ENCODE measurements at places on chromosomes 12 and 14.

GRCh38 chr12:68451261-68452077 is 119.3 kb upstream of the MDM1 start:
- peak; percentile 33 for DNase-seq

DNA sequence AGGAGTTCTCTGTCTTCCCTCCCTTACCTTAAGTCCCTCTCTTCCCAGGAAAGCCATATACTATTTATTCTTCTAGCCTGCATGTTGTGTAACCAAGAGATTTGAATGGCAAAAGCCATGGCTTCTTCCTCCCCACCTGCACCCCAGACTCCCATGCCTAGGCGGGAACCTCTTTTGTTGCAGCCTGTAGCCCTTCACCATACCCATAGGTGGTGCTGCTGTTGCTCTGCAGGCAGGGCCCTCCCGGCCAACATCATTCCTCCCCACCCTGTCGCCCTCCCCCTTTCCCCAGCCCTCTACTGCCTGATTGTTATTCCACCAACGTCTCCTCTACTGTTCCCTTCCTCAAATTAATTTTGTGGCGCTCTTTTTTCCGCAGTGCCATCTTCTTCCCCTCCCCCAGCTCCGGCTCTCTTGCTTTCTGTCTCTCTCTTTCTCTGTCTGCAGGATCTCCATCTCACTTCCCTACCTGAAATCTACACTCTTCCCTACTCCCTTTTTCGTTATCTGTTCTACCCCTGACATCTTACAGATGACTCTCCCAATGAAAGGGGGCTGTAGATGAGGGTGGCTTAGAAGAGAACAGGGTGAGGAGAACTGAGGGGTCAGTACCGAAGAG is 13.8 kb downstream of the NGDN start:
- DNase-seq: no peak

GRCh38 chr12:101527682-101528081 is 52.5 kb downstream of the SPIC start:
- DNase-seq: no peak

DNA sequence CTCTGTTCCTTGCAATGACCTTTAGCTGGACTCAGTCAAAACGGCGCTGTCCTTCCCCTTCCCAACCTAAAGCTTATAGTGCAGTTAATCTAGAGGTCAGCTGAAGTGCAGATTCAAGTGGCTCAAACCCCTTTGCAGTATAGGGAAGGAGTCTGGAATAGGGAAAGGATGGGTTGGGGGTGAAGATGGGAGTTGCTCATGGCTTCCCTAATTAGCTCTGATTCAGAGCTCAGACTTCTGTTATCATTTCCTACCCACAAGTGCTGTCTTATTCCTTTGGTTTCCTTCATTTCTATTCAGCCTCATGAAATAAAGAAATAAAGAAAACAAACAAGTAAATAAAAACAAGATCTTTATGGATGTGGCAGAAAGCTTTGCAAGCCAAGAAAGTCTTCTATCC is 264.0 kb upstream of the HMGA2 start:
- DNase-seq: no peak

- no peak for DNase-seq
These were observed 10.3 kb upstream of the ZNF84 start for GRCh38 chr12:133026996-133027395.

DNA sequence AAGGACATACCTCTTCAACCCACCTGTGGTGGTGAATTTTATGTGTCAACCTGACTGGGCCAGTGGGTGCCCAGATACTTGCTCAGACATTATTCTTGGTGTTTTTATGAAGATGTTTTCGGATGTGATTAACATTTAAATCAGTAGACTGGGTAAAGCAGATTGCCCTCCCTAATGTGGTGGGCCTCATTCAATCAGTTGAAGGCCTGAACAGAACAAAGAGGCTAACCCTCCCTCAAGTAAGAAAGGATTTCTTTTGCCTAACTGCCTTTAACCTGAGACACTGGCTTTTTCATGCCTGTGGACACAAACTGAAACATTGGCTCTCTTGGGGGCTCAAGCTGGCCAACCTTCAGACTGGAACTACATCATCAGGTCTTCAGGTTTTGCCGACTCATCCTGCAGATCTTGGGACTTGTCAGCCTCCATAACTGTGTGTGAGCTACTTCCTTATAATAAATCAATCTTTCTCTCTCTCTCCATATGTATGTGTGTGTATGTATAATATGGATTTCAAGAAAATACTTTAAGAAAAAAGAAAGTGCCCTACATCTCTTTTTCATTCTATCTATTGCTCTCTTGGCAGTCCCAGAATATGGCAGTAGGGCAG is 39.4 kb downstream of the RTN1 start:
- DNase-seq: no peak

DNA sequence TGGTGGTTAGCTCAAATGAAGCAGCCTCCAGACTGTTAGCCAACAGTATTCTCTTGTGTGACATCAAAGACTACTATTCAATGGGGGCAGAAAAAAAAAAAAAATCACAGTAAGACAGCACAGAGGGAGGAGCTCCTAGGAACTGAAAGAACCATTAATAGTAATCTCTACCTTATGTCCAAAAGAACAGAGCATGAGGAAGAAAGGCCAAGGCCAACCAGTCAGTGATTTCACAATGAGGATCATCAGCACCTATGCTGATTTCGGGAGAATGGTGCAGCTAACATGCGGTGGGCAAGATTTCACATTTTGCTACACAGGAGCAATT is 66.3 kb upstream of the SOX5 start:
- no peak for DNase-seq

- no peak for DNase-seq
These were observed 389.1 kb downstream of the GRIN2B start for GRCh38 chr12:13592063-13592942.

- no peak for DNase-seq
These were observed 22.0 kb downstream of the GPR65 start for GRCh38 chr14:88026890-88027289.

DNA sequence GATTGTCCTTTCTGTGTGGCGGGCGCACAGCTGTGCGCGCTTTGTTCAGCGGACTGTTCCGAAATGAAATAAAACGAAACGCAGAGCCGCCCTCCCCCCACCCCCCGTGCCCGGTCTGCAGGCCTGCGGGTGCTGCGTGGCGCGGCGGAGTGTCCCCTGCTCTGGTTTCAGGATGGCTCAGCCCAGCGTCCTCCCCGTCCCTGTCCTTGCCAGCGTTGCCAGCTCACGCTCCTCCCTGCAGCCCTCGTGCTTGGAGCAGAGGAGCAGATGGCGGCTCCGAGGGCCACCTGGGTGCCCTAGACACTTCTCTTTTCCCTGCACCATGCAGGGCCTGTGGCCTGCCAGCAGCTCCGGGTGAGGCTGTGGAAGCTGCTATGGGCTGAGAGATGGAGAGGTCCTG is 17.5 kb upstream of the BEGAIN start:
- DNase-seq: no peak

- no peak for DNase-seq
These were observed 42.8 kb downstream of the AMN start for GRCh38 chr14:102965282-102965681.

GRCh38 chr14:38989922-38990546 is 113.0 kb downstream of the SEC23A start:
- DNase-seq: no peak

DNA sequence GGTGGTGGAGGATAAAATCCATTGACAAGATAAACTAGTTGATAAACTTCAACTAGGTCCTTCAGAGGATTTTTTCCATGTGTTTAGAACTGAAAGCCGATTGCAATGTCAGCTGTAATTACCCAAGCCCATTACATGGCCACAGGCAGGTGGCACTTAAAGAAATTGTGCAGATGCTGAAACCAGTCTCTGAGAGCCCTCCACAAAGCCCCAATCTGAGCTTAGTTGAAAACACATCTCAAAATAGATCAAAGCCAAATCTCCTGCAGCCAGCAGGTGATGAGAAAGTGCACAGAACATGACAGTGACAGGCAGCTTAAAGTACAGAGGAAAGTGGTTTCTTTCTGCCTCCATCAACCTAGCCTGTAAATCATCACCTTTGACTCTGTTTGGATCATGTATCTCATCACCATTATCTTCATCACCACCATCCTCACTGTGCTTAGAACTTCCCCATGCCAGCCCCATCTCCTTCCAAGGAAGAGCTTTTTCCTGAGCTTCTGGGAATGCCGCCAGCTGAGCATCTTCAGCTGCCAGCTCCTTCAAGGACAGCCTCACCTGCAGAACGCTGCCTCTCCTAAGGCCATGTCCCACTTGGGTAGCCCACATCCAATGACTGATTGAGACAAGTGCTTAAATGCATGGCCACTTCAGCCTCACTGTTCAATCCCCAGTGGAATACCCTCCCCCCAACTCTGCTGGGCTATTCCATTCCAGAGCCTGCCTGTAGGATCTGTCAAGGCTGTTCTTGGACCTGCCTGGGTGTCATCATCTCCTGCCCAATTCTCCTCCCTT is 219.5 kb upstream of the TMEM132C start:
- DNase-seq: no peak

Measured in NCI-H1048 (cell line).